ENCODE measurements at places on chromosomes 6 and 20.

- DNase-seq, result no peak
Measured at GRCh38 chr20:64106435-64106961, 867 bp downstream of the NPBWR2 start.

- DNase-seq, result no peak
Measured at GRCh38 chr6:25441663-25442270, 162.6 kb downstream of the CARMIL1 start.

- no peak for DNase-seq
Measured at GRCh38 chr6:53151676-53152075, 3.0 kb upstream of the GCM1 start.

- no peak for DNase-seq
Measured at GRCh38 chr20:34145280-34145819, 33.3 kb upstream of the EIF2S2 start.

- no peak for DNase-seq
Measured at GRCh38 chr6:3644739-3645012, 106.8 kb downstream of the PXDC1 start.

DNA sequence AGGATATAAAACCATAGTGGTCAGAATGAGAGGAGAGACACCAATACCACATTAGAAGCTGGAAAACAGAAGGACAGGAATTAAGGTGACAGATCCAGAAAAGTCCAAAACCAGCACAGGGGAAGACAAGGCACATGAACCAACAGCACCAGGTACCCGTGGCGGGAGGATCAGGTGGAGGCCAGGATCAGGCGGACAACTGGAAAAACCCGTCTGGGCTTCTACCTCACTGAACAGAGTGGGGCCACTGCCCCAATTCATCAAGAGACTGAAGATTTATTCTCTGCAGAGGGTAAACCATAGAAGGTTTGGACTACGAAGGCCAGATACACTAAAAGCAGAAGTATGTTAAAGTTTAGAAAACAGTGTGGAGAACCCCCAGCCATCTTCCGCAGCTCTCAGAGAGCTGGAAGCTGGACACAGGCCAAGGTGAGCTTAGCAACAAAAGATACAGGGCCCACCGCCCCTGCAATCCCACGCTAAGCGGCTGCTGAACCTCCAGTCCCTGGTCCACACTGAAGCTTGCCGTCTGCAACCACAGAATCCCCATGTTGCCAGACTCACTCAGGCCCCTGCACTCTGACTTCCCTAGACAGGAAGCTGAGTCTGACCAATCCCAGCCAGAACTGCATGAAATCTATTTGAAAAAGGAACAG, 29.9 kb downstream of the ABHD12 start:
- no peak for DNase-seq

DNA sequence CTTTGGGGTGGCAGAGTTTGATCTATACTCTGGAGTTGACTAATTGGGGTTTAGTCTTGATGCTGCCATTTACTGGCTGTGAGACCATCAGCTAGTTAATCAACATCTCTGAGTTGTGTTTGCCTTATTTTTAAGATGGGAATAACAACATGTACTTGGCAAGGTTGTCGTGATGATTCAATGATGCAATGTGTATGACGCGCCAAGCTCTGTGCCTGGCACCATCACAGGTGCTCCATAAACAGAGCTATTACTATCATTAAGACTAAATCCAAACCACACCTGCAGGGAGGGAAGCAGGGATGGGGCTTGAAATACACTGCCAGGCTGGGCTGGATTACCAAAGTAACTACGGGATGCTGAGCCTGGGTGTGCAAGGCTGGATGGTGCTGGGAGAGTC, 60.1 kb upstream of the E2F3 start:
- DNase-seq, result no peak

- no peak for DNase-seq
Measured at GRCh38 chr20:59371431-59371830, 71.0 kb downstream of the EDN3 start.

- DNase-seq, result peak; percentile 15
Measured at GRCh38 chr6:32668226-32668747, 1.8 kb upstream of the HLA-DQB1 start.
